Endodermal cell (in vitro differentiated cells): ENCODE measurements at places on chromosomes 6 and 20.

DNA sequence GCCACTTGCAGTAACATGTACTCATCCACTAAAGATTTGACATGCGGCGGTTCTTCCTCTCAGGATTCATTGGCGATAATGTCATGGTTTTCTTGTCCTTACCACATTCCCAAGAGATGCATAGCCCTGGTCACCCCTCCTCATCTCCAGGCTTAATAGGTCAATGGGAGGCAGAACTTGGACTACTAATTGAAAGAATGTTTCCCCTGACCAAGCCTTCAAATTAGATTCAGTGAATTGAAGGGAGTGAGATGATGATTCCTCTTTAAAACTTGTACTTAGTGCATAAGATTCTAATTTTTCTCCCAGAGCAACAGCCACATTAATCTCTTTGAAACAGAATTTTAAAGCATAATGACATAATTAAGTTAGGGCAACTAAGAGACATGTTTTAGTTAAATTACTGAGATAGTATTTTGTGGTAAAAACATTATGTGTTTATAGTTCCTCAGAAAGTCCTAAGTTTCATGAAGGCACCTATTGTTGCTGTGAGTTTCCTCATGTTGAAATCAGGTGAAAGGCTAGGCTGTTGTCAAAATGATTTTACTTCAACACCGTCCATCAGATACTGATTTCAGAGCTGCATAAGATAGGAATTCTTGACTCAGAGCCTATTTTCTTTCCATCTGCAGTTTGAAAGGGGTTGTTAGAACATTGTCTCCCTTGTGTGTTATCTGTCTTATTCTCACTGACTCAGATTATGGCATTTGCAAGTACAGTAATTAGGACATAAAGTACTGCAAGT lies 48.5 kb downstream of the STK4 start:
- no peak for DNase-seq

DNA sequence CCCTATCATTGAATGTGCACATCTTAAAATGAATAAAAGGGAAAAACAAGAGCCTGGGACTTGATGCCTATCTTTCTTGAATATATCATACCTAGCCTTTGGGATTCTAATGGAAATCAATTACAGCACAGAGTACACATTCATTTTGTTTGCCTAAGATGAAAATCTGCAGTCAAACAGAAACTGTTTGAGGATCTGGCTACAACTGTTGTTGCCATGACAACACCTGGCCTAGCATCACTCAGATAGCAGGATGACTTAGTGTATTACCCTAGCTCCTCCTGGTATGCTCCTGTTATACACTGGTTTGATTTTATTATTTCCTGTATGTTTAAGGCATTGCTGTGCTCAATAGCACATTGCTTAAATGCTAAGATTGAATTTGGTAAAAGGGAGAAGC lies 71.5 kb upstream of the LAMP5 start:
- DNase-seq, result no peak

GRCh38 chr6:389622-390021 lies 1.9 kb upstream of the IRF4 start:
- peak; percentile 4 for DNase-seq

- DNase-seq, result no peak
These were observed 293.5 kb downstream of the CDKAL1 start for GRCh38 chr6:20827798-20828197.

GRCh38 chr20:59515013-59515905 lies 89.1 kb upstream of the PHACTR3 start:
- DNase-seq, result peak; percentile 97

- DNase-seq, result no peak
These were observed 140.9 kb downstream of the NCOA3 start for GRCh38 chr20:47642624-47643023.

DNA sequence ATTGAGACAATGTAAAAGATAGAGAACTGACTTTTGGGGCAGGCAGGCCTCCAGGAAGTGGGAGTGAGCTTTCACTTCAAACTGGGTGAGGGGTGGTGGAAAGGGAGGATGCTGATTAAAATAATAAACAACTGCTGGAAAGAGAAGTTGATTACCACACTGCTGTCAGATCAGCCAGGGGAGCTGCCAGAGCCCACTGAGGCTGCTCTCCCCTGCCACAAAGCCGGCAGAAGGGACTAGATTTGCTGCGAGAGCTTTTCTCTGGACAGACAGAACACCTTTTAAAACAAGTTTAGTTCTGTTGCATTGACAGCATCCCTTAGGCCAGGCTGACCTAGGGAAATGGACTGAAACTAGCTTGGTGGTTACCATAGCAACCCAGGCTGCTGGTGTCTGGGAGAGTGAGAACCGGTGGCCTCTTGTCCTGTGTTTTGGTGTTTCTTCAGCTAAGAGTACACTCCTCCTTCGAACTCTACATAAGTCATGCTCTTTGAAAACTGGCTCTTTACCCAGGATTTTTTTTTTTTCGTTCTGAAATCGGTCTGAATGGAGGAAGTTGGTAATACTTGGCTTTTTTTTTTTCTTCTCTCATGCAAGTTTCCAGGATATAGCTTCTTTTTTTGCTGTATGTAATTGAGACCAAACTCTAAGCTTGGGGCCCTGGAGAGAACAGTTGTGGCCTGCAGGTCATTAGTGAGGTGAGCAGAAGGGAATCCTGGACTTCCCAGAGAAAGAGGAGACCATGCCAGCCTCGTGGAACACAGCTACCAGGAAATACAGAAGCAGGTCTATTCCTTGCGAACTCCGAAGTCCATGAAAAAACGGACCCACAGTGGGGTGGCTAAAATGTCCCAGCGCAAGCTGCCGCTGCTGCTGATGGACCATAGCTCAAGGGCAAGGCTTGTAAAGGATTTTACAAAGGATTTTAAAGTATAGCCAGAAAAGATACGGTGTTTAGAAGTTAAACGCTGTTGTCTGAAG lies 374.4 kb downstream of the UTRN start:
- peak; percentile 75 for DNase-seq

- DNase-seq, result peak; percentile 60
These were observed 42.1 kb downstream of the FAXC start for GRCh38 chr6:99307295-99307907.

- DNase-seq, result peak; percentile 72
These were observed 9.1 kb upstream of the MAPK13 start for GRCh38 chr6:36120979-36121786.
